ENCODE measurements at places on chromosomes 7 and 10. TPM values are rescaled to one million over a fixed set of nuclear protein-coding genes. Genes with fewer than 3 reads are reported as not detected.

DNA sequence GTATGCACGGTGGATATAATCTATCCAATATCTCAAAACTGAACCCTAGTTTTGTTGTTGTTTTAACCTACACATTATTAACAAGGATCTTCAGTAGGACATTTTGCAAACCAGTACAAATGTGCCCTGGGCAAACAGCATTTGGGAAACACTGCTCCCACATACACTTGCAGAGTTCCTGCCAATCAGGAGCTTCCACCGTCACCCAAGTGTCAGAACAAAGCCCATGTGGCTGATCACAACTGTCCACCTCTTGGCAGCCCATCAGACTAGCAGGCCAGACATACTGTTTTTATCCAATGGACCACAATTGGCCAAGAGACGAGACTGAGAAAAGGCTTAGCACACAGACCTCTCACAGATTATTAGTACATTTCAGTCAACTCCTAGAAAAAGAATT, 200.4 kb downstream of the FAM107B start:
- DNase-seq = no peak

DNA sequence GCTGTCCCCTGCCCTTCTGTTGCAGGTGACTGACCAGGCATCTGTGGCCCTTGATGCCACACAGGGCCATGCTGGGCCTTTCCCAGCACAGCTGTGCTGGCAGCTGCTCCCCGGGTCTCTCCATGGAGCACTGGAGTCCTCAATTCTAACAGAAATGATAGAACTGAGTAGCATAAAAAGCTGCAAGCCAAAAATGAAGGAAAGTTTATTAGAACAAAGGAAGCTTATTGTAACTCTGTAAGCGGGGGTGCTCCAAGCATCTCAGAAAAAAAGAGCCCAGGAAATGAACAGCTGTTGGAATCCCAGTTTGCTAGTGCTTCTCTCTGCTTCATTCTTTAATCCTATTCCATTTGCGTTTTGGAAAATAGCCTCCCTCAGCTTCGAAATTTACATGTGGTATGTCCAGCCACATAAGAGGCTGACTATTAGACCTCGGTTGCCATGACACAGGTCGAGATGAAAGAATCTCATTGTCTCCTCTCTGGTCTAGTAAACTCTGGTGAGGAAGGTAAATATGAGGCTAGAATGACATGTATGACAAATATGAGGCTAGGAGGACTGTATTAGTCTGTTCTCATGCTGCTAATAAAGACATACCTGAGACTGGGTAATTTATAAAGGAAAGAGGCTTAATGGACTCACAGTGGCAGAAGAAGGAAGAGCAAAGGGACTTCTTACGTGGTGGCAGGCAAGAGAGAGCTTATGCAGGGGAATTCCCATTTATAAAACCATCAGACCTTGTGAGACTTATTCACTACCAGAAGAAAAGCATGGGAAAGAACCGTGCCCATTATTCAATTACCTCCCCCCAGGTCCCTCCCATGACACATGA, 23.7 kb downstream of the EPDR1 start:
- no peak for DNase-seq

GRCh38 chr7:17487343-17487742, 188.9 kb downstream of the AHR start:
- no peak for DNase-seq

- DNase-seq = no peak
Observed at GRCh38 chr10:37952926-37953325, 23.5 kb downstream of the ZNF25 start.

- DNase-seq = no peak
Observed at GRCh38 chr7:27999829-28000228, 180.8 kb downstream of the JAZF1 start.

Gene TET1
- 3.2 TPM for total RNA-seq

DNA sequence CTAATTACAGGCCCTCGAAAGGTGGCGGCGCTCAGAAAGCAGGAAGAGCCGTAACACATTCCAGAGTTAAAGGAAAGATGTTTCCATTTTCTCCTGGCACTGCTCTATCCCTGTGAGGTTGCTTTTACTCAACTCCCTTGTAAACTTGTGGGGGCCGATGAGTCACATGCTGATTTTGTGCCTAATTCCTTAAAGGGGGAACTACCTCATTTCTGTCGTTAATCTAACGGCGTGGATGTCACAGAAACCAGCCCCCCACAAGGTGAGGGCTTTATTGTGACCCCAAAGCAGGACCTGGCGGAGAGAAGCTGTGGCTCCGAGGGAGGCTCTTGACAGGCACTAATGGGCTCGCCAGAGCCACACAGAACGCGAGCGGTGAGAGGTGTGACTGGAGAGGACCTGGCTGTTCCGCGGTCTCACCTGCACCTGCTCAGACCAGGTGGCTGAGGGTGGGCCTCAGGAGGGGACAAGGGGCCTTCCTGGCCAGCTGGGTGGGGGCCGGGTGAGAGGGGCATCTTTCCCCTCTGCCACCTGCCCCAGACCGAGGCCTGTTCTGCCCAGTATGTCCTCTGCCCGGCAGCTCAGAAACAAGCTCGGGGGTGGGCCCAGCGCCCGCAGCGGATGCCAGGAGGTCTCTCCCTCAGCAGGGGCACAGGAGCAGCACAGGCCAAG, 50.9 kb downstream of the CALML3 start:
- DNase-seq = peak; percentile 75

Gene PRKCQ
- 0.38 TPM for total RNA-seq

GRCh38 chr10:69867699-69868558, 66.2 kb downstream of the COL13A1 start:
- no peak for DNase-seq

GRCh38 chr7:7352845-7353244, 170.5 kb downstream of the C1GALT1 start:
- no peak for DNase-seq
